Calu3 (cell line): ENCODE measurements at places on chromosomes 1 and 21. TPM values are rescaled to one million over a fixed set of nuclear protein-coding genes. Genes with fewer than 3 reads are reported as not detected.

DNA sequence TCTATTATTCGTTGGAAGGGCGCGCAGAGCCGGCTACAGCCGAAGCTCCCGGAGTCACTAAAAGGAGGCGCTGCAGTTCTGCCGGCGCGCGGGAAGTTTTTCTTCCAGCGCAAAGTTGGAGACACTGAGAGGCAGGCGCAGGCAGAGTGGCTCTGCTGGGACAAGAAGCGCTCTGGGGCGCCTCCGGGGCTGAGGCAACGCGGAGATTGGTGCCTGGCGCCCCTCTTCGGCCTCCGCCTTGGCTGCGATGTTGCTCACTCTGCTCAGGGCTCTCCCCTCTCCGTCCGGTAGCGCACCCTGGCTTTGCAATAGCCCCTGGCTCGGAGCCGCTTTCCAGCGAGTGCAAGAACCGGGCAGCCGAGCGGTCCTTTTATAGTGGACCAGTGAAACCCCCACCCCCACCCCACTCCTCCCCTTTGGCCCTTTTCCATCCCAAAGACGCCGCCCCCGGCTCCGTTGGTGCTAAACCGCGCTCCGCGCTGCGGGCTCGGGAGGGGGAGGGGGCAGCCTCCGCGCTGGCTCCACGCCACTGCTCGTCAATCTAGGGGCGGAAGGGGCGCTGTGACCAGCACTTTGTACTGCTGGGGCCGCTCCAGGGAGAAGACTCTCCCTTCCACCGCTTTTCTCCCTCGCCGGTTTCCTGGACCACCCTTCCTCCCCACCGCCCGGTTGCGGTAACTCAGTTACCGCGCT is at the start of gene ADAMTS1:
ADAMTS1 (minus strand) TSS at position 344 of the 693 bp plus-strand sequence. CDS start 455 bp downstream, outside the sequence.
- DNase-seq, result peak; percentile 71

- DNase-seq, result no peak
These were observed 243.1 kb downstream of the FOXD2 start for GRCh38 chr1:47680815-47681475.

DNA sequence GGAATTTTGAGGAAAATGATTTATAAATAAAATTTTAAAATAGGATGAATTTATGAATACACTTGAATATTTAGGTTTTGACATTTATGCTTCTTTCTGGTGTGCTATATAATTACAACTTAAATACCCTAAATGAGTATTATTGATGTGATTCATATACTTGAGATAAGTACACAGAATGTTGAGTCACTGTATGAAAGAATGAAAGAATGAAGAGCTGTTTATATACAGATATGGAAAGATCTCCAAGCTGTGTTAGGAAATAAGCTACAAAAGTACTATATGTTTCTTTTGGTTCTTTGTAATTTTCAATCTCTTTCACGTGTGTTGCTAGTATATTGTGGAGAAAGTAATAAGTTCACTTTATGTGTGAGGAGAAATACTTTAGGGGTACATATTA is 147.2 kb downstream of the RASAL2 start:
- no peak for DNase-seq

- no peak for DNase-seq
These were observed 36.3 kb downstream of the SMYD2 start for GRCh38 chr1:214317300-214317699.

- DNase-seq, result no peak
These were observed 24.7 kb downstream of the GPA33 start for GRCh38 chr1:167065471-167065870.

DNA sequence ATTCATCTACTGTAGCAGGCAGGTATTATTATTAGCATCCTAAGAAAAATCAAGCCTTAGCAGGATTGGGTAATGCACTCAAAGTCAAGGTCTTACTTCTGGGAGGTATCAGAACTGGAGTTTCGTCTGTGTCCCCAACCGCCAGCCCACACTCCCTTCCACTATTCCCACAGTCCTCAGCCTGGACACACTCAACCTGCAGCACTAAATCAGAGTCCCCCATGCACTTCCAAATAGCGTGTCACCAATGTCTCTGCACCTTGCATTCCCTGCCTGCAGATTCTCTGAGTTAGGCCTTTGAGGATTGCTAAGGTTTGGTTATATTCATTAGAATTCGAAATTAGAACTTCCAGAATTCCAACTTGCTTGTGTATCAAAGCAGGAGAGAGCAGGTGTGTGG is 3.9 kb downstream of the LYPD8 start:
- no peak for DNase-seq

GRCh38 chr1:150981177-150981804 is 801 bp upstream of the ANXA9 start:
- peak; percentile 79 for DNase-seq

DNA sequence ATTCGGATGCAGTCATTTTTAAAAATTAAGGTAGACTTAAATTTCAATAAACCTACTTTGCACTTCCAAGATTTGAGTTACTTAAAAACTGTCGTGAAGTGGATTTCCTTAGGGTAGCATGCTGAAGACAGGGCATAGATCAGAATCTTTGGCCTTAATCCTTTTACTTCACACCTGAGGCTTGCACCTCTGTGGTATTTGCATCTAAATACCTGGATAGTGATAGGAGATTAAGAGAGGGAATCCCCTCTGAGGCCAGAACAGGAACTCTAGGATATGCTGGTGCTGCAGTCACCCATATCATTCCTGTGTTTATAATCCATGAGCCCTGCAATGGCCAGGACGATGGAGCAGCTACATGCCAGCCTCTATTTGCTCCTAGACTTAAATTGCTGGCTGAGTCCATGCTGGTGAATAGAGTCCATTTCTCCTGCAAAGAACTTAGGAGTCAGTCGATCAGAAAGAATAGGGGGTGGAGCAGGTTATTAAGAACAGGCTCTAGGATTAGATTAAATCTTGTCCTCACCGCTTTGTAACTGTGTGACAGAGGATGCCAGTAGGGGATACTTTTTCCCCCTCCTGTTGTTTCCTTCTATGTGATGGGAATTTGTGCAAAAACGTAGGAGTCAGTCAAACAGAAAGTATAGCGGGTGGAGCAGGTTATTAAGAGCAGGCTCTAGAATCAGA is 333.6 kb downstream of the DUSP10 start:
- no peak for DNase-seq

- peak; percentile 87 for DNase-seq
These were observed at the start of gene KIAA0040 for GRCh38 chr1:175192630-175193526. Gene KIAA0040 (minus strand): TSS chr1:175192776. CDS start chr1:175161013, 31,763 bp downstream.

GRCh38 chr1:233518344-233518743 is 95.6 kb upstream of the KCNK1 start:
- peak; percentile 69 for DNase-seq

DNA sequence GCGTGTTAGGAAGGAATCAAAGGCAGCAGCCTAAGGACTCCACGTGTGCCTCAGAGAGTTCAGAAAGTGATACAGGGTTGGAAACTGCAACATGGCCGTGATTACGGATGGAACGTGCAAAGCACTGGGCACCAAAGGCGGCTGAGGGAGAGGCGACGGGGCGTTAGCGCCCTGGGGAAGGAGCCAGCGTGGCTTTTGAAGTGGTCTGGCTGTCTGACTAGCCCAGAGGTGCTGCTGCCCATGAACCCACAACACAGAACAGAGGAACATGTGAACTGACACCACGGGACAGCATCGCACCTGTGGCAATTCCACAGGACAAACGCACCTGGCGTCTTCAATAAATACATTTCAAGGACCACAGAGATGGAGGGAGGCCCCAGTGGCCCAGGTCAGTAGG is 18.0 kb upstream of the TMEM52 start:
- no peak for DNase-seq

DNA sequence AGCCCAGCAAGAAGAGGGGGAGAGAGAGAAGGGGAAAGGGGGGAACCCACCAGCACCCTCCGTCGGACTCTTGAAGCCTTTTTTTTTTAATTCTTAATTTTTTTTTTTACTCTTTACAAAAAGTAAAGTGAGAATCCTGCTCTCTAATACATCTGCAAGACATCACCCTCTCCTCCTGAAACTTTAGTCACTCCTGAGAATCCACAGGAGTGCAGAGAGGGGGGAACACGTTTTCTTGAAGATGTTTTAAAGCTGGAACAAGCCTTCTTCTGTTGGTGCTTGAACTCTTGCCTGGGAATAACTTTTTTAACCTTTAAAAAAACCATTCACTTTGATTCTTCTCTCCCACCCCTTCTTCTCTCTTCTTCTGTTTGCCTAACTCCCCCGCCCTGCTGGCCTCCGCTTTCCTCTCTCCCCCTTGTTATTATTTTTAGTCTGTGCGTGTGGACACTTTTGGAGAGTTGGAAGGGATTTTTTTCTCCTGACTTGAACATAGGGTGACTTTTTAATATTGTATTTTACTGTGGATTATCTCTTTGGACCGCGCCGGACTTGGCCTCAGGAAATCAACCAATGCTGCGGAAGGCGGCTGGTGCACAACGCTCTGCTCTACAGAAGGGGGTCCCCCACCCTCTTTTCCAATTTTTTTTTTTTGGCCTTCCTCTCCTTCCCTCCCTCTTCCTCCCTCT is 383 bp upstream of the PRRX1 start:
- DNase-seq, result no peak

- DNase-seq, result no peak
These were observed 86.0 kb downstream of the PRRX1 start for GRCh38 chr1:170749959-170750358.

- no peak for DNase-seq
These were observed at the start of gene KLHDC8A for GRCh38 chr1:205356440-205357139. Gene KLHDC8A (minus strand): TSS chr1:205356922. CDS start chr1:205343604, 13,318 bp downstream.

DNA sequence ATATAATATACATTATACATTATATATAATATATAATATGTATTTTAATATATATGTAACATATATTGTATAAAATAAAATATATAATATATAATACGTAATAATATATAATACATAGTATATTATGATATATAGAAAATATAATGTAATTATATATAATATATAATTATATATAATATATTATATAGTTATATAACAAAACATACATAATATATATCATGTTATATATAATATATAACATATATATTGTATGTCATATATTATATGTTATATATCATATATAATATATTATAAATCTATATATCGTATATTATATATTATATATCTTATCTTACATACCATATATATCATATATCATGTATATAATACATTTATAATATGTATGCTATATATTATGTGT is 248.2 kb upstream of the TPTE start:
- no peak for DNase-seq

The MMP23B gene
- total RNA-seq, result 1.6 and 1.9 TPM in 2 replicates

The ANKRD35 gene
- total RNA-seq, result 0.22 TPM in 1 of 2 replicates, not detected in the other

The C1orf122 gene
- total RNA-seq, result 41.3 and 43.6 TPM in 2 replicates

The TRNP1 gene
- total RNA-seq, result 195 and 277 TPM in 2 replicates

The OR2T33 gene
- not detected in 2 replicates for total RNA-seq

The DTL gene
- 37.7 and 44.0 TPM in 2 replicates for total RNA-seq

The SMCP gene
- total RNA-seq, result not detected in 2 replicates

The COL8A2 gene
- total RNA-seq, result 0.07 TPM in 1 of 2 replicates, not detected in the other

The MATN1 gene
- not detected in 2 replicates for total RNA-seq

The SYNC gene
- total RNA-seq, result 0.19 and 0.51 TPM in 2 replicates
